ENCODE measurements at places on chromosomes 2 and 18. TPM values are rescaled to one million over a fixed set of nuclear protein-coding genes. Genes with fewer than 3 reads are reported as not detected.

Gene ALLC
- total RNA-seq: not detected

Gene SPEG
- total RNA-seq: 4.6 TPM

Gene IL18RAP
- not detected for total RNA-seq

Gene TXNL4A
- 84.7 TPM for total RNA-seq

Gene TDRD15
- not detected for total RNA-seq

Gene IER3IP1
- 27.5 TPM for total RNA-seq

Gene POTEF
- not detected for total RNA-seq

- no peak for DNase-seq
Measured at GRCh38 chr2:85728342-85728741, 25.4 kb upstream of the ATOH8 start.

DNA sequence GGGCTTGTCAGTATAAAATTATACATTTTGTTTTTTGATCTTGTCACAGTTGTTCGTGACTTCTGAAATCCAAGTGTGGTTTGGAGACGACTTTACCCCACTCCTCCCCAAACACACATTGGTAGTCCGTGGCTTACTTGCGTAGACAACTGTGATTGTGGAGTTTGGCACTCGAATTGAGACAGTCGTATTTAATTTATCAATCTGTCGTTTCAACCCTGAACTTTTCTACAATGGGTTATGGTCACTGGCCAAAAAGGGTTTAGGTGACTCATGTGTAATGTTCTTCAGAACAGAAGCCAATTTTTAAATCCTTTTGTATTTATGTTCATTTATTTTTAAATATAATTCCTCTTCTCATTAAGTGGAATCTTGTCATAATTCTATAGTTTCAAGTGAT is 129.9 kb downstream of the SPTBN1 start:
- no peak for DNase-seq

- no peak for DNase-seq
Measured at GRCh38 chr2:20350041-20350712, 467 bp downstream of the PUM2 start.

GRCh38 chr2:121427187-121427689 is 103.4 kb upstream of the RNU4ATAC start:
- no peak for DNase-seq

DNA sequence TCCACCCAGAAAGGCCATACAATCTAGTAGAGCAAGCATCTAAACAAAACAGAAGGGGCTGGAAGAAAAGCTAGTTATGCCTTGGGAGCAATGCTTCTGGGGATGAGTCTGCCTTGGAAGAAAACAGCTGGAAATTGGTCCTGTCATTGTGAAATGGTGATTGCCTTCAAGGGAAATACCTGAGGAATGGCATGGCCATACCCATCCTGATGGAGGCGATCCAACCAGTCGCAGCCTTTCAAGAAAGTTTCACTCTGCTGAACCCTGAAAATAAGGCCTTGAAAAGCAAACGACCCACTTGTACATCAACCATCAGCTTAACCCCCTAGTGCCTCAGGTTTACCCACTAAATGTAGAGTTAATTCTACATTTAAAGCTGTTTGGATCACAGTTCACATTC is 72.6 kb upstream of the PID1 start:
- DNase-seq: no peak

- DNase-seq: no peak
Measured at GRCh38 chr2:66070721-66071602, 364.0 kb upstream of the MEIS1 start.

Measured in epithelial cell of proximal tubule (primary cell).